ENCODE measurements at places on chromosomes 6 and 20.

GRCh38 chr20:32623667-32624157 lies 38.6 kb upstream of the NOL4L start:
- DNase-seq, result no peak

- no peak for DNase-seq
These were observed 56.4 kb downstream of the RIPOR2 start for GRCh38 chr6:24879351-24879750.

GRCh38 chr20:19330731-19331130 lies 118.3 kb downstream of the SLC24A3 start:
- no peak for DNase-seq

DNA sequence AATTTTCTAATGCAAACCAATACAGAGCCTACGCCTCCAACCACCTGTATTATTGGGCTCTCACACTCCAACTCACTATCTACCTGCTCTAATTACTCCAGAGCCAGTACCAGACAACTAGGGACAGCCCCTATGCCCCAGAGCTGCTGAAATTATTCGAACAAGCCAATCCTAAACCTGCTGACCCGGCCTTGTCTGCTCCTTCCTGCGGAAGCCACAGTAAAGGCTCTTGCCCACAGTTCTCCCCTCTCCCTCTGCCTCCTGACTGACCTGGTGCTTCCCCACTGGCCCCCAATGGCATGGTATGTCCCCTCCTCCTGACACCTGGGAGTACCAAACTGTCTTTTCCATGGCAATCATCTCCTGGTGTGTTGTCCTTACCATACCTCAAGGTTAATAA lies 4.1 kb upstream of the TOX2 start:
- DNase-seq, result no peak

DNA sequence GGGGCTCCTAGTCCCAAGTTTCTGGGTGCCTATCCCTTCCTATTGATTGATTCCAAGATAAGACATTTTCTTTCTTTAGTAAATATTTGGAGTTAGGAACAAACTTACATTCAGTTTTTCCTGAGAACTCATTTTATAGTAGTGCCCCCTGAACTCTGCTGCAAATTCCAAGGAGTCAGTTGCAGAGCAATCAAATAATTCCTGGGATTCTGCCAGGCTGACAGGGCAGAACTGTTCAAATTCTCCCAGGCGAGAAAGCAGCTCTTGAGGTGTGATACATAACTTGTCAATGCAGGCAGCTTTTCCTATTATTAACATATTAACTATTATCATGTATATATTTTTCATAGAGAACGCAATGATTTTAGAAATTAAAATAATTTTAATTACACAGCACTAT lies 15.9 kb upstream of the ZBTB24 start:
- DNase-seq, result no peak

GRCh38 chr6:134517145-134517658 lies 199.3 kb upstream of the SGK1 start:
- DNase-seq, result peak; percentile 47

DNA sequence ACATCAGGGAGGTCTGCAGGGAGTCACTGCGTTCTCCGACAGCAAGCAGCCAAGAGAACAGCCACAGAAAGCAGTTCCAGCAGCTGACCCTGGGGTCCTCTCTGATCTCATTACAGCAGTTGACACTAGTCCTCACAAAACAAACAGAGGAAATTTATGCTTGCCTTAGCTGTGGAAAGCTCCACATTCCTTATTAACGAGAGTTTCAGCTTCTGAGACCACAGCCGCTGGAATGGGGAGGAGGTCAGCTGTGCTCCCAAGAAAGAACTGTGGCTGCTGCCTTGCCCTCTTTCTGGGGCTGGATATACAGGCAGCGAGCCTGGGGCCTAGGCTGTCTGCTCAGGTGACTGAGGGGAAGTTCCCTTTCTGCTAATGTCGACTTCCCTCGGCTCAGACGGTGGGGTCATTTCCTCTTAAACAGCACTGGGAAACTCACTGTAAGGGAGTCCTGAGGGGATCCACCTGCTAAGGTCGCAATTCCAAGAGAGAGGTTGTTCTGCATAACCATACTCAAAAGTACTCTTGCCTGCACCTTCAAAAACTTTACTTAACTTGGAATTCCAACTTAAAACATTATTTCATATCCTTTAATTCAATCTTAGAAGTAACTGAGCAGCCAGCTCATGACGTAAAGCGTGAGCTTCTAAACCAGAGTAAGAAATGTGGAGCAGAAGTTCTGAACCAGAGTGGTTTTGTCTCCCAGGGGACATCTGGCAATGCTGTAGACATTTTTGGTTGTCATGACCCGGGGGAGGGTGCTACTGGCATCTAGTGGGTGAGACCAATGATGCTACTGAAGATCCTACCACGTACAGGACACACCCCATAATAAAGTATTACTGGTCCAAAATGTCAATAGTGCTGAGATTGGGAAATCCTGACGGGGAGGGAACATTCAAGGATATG lies 80.3 kb downstream of the BACH2 start:
- no peak for DNase-seq

DNA sequence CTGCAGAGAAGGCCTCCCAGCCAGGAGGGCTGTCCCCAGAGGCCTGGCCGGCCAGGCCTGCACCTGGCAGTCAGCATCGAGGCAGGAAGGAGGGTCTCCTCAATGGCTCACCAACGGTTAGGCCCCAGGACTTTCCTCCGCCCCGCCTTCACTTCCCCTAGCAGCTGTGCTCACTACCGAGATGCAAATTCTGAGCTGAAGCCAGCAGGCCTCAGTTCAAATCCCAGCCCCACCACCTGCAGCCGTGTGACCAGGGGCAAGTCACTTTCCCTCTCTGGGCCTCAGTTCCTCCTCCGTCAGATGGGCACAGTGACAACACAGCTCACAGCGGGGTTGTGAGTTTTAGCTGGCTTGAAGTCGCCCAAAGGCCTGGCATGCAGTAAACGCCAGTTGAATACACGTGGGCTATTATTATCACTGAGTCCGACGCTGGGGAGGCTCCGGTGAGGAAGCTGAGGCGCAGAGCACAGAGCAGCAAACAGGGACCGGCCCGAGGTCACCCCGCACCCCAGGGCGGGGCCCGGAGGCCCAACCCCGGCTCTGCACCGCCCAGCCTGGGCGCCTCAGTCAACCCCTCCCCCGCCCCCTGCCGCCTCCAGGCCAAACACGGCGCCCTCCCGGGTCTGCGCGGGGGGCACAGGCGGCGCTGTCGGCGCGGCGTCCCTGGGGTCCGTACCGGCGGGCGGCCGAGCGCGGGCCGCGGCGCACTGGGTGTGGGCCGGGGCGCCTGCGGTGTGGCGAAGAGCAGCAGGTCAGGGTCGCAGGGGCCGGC lies 671 bp downstream of the E2F1 start:
- DNase-seq, result no peak

DNA sequence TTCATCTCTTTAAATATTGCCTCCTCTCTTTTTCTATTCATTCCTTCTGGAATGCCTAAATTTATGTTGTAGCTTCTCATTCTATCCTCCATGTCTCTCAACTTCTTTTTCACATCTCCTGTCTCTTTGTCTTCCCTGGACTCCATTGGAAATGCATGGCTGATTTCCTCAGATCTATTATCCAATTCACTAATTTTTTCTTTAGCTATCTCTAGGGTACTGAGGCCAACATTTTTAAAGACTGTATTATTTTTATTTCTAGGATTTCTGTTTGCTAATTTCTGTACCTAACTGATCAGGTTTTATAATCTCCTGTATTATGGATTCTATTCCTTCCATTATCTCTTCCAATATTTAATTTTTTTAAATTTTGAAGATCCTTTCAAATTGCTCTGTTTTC lies 37.4 kb downstream of the MDGA1 start:
- DNase-seq, result no peak

DNA sequence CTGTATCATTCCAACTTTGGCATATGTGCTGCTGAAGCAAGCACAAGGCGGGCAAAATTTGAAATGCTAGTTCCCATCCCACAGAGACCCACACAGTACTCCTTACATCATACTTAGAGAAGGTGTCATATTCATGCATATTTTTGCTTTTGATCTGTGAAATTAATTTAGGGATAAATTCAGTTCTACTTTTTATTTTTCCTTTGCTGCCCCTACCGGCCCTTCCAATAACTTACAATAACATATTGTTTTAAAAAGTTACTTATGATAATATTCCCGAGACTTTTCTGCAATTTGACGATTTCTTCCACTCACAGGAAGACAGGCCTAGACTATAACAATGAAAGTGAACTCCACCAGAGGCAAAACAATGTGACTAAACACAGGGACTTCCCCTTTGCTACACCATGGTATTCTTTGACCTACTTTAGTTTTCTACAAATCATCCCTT lies 35.0 kb downstream of the SESN1 start:
- DNase-seq, result peak; percentile 31

DNA sequence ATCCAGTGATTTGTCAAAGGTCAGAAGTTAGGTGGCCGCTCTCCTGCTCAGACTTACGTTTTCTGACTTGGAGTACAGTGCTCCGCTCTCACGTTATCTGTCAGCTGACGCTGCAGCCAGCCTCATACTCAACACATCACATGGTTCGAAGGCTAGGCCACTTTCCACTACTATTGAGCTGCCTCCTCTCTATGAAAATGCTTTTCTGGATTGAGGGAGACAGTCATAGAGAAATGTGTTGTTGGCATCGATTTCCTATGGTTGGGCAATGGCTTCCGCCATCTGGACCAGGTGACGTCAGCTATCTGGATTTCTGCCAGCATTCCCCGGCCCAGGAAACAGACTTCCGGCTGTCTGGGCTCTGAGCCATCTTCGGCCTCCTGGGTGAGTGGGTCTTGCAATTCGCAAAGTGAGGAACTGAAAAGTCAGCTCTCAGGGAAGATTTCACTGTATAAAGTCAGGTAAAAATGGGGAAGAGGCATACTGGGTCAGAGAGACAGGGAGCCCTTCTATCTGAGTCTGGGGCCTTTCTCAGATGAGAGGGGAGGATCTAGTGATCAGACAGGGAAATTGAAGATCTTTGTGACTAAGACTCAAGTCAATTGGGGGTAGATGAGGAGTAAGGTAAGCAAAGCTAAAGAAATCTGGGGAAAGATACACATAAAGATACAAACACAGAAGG lies 37.5 kb upstream of the IER3 start:
- DNase-seq, result peak; percentile 95

- DNase-seq, result peak; percentile 19
These were observed 1.1 kb downstream of the GJA10 start for GRCh38 chr6:89895276-89895874.

DNA sequence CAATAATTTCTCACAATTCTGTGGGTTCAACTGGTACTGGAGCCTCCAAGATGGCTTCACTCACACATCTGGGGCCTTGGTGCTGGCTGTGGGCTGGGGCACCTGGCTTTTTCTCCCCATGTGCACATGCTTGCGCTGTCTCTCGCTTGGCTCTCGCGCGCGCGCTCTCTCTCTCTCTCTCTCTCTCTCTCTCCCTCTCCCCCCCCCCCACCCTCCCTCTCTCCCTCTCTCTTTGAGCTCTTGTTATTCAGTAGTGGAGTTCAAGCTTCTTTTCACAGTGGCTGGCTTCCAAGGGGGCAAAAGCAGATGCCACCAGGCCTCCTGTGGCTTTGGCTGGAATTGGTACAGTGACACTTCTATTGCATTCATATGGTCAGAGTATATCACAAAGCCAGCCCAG lies 10.8 kb upstream of the TBCC start:
- DNase-seq, result no peak

DNA sequence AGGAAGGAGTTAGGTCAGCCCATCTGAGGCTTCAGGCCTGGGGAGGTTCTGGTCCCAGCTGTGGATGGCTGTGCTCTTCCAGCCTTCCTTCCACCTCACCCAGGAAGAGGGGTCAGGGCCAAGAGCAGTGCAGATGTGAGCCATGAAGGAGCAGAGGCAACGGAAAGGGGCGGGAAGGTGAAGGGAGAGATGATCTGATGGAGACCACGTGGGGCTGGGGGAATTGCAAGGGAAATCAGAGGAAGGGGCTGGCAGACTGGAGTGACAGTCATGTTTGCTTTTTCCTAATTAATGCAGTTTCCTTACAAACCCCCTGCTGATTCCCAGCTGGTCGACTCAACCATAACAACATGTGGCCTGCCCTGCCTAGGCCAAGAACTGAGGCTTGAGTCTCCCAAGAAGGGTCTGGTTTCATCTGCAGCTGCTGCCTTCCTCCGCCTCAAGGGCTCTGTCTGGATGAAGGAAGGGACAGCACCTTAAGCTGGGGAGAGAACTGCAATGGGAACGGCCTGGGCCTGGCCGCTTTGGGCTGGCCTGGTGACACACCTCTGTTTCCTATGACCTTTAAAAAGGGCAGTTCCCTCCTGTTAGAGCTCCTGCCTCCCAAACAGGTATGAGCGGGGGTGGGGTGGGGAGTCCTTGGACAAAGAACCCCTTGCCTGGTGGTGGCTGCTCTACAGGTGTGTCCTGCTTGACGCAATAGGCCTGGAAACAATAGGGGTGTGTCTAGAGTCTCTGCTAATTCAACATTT lies 7.8 kb upstream of the MRPS18A start:
- DNase-seq, result no peak

GRCh38 chr6:127980996-127981395 lies 80.1 kb upstream of the THEMIS start:
- DNase-seq, result no peak

DNA sequence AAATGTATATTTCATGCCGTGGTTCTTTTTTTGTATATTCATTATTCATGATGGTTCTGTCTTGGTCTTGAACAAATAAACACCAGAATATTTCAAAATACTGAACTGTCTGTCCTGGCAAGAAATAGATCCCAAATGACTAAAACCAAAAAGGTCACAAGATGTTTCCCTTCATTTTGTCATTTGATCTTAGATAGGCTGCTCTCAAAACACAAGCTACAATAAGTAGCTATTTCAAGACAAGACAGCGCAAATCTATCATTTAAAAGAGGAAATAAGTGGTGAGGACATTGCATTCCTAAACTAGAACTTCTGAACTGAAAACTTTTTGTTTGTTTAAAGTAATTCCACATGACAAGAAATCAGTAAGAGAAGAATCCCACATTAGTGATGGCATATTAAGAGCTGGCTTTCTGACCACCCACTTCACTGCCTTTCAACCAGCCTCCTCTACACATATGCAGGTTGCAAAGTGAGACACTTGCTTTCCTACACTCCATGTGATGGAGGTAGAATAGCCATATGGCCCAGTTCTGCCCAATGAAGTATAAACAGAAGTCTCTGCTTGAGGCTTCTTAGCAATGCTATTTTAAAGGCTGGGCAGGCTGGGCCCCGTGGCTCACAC lies 54.4 kb upstream of the CCDC28A start:
- no peak for DNase-seq

GRCh38 chr6:116386581-116387299 lies 16.0 kb downstream of the DSE start:
- no peak for DNase-seq
